ENCODE measurements at places on chromosomes 1 and 21. TPM values are rescaled to one million over a fixed set of nuclear protein-coding genes. Genes with fewer than 3 reads are reported as not detected.

SAMD13 gene
- 0.59 TPM for total RNA-seq

GRCh38 chr1:68746378-68746777 is 249.5 kb upstream of the DEPDC1 start:
- no peaks in the 10 kb centered on the region for H3K4me1 ChIP-seq
- no peaks in the 10 kb centered on the region for H3K27me3 ChIP-seq
- H3K27ac ChIP-seq, result no peak overlapping the region

DNA sequence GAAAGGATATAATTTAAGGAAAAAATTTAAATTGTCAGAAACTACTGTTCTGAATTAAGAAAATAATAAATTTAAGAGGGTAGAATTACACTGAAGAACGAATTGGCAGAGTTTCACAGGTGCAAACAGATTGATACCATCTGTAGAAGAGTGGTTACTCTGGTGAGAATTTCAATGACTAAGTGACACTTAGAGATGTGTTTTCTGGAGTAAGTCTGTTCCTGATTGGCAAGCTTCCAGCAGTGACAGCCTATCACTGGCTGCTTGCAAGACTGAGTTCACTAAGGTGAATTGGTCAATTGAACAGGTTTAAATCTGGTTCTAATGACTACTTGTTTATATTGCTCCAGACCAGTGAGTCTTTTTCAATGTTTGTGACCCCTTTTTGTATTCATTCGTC is 838.2 kb upstream of the RGS18 start:
- no peaks in the 10 kb centered on the region for H3K36me3 ChIP-seq
- DNase-seq, result no peak
- H3K27me3 ChIP-seq, result no peaks in the 10 kb centered on the region
- H3K4me1 ChIP-seq, result no peaks in the 10 kb centered on the region
- H3K4me3 ChIP-seq, result no peak overlapping the region
- H3K27ac ChIP-seq, result no peak overlapping the region

- H3K36me3 ChIP-seq, result no peaks in the 10 kb centered on the region
- no peak overlapping the region for H3K4me3 ChIP-seq
- H3K27me3 ChIP-seq, result no peaks in the 10 kb centered on the region
- no peaks in the 10 kb centered on the region for H3K4me1 ChIP-seq
- no peak overlapping the region for H3K27ac ChIP-seq
- no peak for DNase-seq
Observed at GRCh38 chr1:101371259-101371658, 134.4 kb downstream of the S1PR1 start.
